ENCODE measurements at places on chromosomes 3 and 15.

- DNase-seq = no peak
These were observed 82.4 kb downstream of the CCNL1 start for GRCh38 chr3:157077565-157077991.

DNA sequence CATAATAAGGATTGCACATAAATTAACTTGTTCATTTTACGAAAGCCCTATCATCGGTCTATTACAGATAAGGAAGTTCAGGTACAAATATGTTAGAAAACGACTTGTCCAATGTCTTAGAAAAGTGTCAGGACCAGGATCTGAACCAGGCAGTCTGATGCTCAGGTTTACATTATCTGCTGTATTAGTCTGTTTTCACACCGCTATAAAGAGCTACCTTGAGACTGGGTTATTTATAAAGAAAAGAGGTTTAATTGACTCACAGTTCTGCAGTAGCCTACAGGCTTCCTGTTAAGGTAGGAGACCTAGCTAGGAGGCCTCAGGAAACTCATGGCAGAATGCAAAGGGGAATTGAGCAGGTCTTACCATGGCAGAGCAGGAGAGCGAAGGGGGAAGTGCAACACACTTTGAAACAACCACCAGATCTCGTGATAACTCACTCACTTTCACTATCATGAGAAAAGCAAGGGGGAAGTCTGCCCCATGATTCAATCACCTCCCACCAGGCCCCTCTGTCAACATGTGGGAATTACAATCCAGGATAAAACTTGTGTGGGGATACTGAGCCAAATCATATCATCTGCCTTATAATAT is 45.8 kb upstream of the GOLIM4 start:
- DNase-seq = no peak

DNA sequence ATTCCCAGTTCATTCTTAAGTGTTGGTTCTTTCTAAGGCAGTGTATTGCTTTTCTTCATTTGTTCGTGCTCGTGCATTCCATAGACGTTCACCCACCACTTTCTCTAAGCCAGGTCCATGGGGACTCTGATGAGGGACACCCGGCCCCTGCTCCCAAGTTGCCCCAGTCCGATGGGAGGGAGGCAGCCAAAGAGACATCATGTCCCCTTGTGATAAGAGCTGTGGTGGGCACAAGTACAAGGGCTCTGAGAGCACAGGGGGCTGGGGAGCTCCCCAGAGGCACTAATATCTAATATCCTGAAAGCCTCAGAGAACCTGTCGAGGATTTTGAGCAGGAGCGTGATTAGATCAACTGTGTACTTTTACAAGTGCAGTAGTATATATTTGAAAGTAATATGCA is 6.3 kb downstream of the SPSB4 start:
- no peak for DNase-seq

- no peak for DNase-seq
These were observed 611 bp downstream of the CTDSPL2 start for GRCh38 chr15:44427756-44428724.

GRCh38 chr3:143526011-143526545 is 322.2 kb downstream of the SLC9A9 start:
- no peak for DNase-seq

DNA sequence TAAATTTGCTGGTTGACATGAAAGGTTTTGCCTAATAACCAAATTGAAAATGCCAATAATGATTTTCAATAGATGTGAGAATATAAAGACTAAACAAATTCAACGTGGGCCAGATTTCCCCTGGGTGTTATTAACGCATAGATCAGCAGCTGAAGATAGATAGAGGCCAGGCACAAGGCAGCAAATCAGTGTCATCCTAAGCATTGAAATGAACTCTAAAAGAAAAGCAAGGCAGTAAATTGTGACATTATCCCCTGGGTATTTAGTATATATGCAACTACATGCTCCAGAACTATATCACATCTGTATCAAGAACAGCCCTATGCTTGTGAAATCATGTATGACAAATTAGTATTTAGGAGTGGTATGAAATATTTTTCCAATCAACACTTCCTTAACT is 167.1 kb upstream of the EPHA3 start:
- no peak for DNase-seq

- no peak for DNase-seq
These were observed 83.5 kb downstream of the AQP9 start for GRCh38 chr15:58221591-58222241.

DNA sequence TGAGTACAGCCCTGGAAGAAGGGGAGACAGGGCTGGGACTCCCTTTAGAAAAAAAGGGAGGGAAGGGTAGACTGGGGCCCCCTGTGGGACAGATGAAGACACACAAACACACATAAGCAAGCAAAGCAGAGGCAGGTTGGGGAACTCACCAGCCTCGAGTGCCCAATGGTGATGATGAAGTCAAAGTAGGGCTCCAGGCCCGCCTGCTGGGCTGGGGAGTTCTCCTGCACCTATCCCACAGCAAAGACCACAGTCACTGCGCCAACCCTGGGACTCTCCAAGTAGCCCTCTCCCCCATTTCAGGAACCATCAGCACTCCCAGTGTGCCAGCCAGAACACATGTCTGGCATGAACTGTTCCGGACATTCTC is 4.1 kb downstream of the GORASP1 start:
- DNase-seq = no peak

DNA sequence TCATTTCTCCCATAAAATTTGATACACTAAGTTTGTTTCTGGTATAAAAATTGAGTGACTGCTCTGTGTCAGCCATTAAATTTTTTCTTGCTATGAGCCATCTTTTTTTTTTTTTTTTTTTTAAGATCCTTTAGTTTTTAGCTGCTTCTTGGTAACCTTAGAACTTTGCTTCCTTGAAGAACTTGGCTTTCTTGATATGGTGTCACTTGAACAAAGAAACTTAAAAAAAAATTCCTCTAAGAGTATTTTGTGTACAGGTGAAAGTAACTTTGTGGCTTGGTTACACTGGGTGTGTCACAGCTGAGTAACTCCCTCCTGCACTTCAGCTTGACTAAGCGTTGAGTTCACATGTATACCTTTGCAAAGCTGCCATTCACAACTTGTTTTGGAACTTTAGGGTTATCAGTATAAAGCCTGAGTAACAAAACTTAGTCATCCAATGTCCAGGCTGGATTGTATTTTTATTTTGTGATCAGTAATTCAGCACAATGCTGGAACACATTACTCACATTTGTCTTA is 6.5 kb downstream of the CHD2 start:
- DNase-seq = no peak

DNA sequence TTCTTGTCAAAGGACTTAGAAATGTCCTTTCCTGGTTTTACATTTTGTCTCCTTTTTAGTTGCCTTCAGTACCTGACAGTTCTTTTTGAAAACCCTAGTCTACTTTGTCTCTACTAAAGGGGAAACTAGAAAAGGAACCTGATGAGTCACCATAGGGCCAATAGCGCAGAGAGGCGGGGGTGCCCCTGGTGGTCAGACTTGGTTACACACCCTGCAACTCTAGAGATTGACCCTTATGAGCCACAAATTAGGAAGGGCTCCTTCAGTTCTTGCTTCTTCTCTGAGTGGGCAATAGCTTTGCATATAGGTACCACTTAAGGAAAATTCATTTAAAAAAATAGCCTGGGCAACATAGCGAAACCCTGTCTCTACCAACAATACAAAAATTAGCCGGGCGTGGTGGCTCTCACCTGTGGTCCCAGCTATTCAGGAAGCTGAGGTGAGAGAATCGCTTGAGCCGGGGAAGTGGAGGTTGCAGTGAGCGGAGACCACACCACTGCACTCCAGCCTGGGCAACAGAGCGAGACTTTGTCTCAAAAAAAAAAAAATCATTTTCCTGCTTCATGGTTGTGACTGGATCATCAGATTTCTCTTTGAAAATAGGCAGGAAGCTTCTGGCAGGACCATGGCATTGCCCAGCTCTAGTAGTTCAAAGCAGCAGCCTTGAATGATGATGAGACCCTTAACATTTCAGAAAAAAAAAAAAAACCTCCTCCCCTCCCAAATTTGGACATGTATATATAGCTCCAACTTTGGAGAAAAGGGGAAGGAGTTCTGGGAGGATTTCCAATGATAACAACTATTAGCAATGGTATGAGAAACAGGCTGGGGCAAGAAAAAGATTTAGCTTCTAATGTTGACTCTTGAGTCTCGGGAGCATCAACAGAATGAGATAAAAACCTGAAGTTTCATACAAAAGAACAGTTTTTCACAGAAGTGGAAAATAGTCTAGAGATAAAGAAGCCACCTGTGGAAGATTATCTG is 45.2 kb upstream of the RASA2 start:
- DNase-seq = no peak

DNA sequence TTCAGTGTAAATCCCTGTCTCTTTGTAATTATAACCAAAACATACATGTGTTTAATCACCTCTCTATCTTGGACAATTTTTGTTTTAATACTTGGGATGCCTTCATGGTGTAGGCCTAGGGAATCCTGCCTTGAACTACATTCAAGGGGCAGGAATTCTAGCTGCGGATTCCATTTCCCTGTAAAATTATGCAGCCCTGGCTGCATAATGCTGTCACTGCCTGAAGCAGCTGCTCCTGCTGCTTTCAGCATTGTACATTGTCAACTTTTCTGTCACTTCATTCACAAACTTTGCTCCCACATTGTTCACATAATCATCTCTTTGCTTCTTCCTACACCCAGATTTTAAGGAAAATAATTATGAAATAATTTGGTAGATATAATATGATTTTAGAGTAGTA is 638.7 kb downstream of the RBMS3 start:
- DNase-seq = no peak

- DNase-seq = no peak
These were observed 24.3 kb downstream of the NDUFAF1 start for GRCh38 chr15:41377978-41378377.

DNA sequence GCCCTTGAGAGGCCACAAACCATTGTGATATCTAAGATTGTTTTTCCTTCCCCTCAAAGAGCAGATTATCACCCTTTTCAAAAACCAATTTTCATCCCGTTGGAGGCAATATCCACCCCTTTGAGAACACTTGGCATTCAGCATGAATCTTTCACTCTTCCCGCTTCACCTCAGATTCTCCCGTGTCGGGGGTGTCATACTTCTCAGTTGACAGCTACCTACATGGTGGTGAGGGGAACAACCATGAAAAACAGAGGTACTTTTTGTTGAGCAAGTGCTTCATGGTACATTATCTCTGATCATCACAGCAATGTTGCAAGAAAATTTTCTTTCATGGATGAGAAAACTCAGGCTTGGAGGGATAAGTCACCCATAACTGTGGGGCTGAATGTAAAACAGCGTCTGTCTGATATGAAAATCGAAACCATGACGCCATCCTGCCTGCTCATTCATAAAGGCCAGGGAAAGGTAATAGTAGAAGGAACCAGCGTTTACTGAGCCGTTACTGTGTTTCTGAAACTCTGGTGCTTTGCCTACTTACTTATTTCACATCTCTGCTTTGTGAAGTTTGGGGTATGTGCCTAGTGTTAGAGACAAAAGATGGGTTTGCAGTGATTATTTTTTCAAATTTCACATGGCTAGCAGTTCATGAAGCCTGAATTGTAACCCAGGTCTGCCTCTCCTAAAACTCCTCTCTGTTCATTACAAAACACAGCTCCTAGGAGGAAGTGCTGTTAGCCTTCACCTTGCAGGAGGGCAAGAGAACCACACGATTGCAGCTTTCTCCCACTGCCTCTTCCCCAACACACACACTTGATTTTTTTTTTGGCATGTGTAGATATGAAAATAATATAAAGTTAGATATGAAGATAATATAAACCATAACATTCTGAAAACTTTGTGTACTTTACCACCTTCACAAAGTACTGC is 35.4 kb downstream of the SV2B start:
- no peak for DNase-seq

- no peak for DNase-seq
These were observed 160.1 kb downstream of the ARRDC4 start for GRCh38 chr15:98120561-98120960.

DNA sequence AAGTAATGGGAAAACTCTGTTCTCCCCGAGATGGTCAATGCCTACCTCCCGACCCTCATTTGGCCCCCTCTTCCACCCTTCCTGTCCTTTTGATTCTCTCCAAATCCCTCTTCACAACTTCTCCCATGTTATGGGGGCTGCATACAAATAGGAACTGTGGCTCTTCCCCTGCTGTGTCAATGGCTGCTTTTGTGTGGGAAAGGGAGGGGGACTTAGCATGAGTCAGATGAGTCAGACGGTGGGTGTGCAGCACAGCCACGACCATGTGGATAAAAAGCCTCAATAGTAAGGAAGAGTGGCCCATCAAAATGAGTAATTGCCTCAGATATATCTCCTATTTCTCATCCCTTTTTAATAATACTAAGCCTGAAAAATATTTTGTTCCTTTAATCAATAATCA is 31.9 kb downstream of the SPATA16 start:
- DNase-seq = no peak

DNA sequence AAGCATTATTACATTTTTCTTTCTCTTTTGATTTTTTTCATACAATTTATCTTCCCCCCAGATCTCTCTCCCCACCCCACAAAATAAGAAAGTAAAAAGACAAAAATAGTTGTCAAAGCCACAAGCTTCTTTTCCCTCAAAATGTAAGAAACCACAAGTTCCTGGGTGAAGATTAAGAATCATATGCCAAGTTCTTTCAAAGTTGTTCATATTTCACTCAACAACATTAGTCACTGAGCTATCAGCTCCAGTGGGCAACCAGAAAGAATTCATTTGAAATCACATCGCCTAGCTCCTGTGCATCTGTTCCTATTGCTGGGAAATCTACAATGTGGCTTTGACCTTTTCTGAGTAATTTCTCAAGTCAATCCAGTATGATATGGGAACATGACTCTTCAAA is 681.6 kb upstream of the ARPP21 start:
- DNase-seq = no peak

DNA sequence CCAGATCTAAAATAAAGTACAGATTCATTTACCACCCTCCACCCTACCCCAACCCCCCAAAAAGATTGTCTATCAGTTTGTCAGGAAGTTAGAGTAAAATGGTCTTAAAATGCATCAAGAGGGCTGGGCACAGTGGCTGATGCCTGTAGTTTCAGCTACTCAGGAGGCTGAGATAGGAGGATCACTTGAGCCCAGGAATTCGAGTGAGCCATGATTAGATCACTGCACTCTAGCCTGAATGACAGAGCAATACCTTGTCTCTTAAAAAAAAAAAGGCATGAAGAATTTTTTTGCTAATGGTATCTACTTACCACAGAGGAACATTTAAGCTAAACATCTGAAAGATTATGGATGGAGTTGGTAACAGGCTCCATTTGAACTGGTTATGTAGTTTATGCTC is 71.0 kb downstream of the RBM6 start:
- DNase-seq = no peak

- DNase-seq = no peak
These were observed 233.2 kb upstream of the SEMA6D start for GRCh38 chr15:47484059-47484458.

Data from right forelimb (tissue), 1 donor.